CD4-positive, alpha-beta T cell treated with Interleukin-6 at 100 ng/mL for 8 hours (primary cell): ENCODE measurements at places on chromosomes 1 and 21.

DNA sequence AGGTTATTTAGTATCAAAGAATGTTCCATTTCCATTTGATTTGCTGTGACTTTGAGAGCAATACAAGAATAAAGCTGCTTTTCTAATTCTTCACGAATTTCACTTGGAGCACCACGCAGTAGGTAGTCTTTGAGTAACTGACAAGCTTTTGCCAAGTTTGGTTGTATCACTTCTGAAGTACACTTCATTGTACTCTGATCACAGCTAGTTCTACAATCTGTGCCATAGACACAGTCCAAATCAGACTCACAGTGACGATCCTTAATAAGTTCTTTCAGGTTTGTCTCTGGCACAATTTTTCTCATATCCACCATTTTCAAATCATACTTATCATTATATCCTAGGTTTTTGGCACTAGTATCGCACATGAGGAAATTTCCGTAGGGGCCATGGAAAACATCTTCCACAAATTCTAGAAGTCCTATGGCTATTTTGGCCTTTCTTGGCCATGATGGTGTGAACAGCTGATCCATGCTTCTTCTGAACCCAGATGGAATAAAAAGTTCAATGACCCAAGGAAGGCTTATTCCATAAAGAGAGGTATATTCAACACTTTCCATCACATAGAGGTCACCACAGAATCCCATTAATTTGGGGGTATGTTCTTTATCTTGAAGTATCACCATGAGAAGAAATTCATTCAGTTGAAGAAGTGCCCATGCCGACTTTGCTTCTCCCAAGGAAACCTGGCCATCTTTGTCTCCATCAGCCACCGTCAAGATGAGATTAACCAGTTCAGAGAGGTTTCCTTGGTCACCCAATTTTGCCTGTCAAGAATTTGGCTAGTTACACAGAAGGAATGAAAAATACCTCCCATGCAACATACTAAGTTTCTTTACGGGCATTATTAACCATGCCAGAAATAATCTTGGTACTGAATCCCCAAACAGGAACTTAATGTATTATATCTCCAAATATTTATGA is 11.9 kb downstream of the RPL5 start:
- no peak for DNase-seq

- no peak for DNase-seq
These were observed 508.3 kb upstream of the PKN2 start for GRCh38 chr1:88175631-88176226.

DNA sequence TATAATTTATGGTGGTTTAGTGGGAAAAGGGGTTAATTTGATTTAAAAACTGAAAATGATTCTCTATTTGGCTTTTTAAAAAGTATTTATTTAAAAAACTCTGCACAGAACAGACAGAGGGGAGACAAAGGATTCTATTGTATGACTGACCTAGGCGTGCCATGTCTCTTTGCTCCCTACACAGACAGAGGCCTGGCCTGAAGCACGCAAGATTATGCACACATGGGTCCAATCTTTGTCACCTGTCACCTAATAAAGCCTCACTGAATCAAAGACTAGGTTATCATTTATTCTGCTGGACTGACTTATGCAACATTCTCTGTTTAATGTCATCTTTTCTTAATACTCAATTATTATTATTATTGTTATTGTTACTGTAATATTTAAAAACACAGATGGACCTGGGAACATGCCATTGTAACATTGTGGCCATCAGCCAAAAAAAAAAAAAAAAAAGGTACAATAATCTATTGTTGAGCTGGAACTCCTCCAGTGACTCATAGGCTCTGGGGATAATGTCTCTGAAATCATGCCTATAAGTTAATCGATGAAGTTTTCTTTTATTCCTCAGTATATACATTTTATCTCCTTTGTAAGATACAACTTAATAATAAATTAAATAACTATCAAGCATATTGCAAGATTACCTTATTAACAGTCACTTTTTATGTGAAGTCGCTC is 112.1 kb downstream of the RUNX1 start:
- DNase-seq, result no peak

- no peak for DNase-seq
These were observed 227.9 kb downstream of the RERE start for GRCh38 chr1:8589571-8589970.

DNA sequence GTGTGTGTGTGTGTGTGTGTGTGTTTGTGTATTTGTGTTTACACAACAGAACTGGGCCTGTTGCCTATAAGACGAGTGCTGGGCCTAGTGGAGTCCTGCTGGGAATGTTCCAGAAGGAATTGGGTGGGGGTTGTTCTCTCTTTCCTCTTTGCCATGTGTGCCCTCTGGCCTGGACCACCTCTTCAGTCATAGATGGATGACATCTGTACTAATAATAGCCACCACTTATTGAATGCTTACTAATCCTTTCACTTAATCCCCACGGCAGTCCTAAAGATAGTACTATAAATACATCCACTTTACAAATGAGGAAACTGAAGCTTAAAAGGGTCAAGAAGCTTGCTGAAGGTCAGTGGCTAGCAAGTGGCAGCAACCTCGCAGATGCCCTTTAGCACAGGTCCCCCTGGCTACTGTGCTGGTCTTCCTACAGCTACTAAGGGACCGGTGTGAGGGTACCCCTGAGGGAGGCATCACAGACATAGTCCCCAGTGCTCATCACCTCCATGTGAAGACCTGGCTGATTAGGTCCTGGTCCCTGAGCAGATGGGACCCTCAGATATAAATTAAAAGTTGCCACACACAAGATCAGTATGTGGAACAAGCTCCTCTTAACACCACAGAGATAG is 55.2 kb upstream of the KIF1B start:
- no peak for DNase-seq

GRCh38 chr1:230772457-230773395 is 25.5 kb downstream of the CAPN9 start:
- DNase-seq, result no peak

DNA sequence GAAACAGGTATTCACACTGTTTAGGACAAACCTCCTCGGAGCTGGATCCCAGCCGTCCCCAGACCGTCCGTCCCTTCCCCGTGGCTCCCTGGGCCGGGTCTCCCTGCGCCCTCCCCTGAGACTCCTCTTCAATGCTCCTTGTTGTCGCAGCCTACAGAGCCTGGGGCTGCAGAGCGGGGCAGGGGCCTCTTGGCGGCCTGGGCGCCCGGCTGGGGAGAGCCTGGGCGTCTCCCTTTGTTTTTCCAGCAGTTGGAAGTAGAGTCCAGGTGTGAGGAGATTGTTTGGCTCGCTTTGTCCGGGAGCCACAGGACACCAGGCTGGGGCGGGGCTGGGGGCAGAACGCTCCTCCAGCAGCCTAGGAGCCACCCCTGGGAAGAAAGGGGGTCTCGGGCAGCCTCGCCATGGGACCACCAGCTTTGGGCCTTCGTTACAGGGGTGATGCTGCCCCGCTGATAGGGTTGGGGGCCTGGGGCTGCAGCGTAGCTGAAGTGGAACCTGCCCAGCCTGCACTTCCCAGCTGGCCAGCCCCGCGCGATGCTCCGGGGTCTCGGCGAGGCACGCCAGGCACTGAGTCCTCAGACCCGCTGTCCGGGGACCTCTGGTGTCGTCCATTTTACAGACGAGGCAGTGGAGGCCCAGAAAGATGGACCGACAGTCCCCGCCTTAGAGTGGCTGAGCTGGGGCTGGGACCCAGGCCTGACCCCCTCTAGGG is 66.9 kb downstream of the PRDM16 start:
- DNase-seq, result no peak
